ENCODE measurements at places on chromosomes 5 and 9.

- no peak for DNase-seq
Observed at GRCh38 chr5:126056352-126056751, 366.9 kb upstream of the GRAMD2B start.

DNA sequence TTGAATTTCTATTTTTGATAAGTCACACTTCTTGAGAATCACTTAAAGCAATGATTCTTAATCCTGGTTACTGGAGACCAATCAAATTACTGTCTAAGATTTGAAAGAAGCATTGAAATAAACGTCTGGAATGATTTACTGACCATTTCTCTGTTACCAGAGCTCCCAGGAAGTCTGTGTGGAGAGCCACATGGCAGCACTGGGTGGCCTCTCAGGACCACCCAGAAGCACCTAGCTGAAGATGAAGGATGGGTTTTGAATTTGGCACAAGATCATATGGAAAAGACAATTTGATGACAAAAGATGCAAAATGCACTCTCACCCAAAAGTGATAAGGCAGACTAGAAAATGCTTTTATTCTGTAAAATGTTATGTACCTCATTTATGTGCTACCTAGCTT lies 30.4 kb downstream of the IARS1 start:
- DNase-seq, result no peak

GRCh38 chr5:23437011-23437410 lies 70.4 kb upstream of the PRDM9 start:
- DNase-seq, result no peak

GRCh38 chr5:143554918-143555477 lies 151.5 kb upstream of the NR3C1 start:
- no peak for DNase-seq

GRCh38 chr5:128097781-128098180 lies 14.2 kb downstream of the SLC12A2 start:
- DNase-seq, result no peak

GRCh38 chr5:148817606-148818005 lies 8.8 kb upstream of the ADRB2 start:
- no peak for DNase-seq

DNA sequence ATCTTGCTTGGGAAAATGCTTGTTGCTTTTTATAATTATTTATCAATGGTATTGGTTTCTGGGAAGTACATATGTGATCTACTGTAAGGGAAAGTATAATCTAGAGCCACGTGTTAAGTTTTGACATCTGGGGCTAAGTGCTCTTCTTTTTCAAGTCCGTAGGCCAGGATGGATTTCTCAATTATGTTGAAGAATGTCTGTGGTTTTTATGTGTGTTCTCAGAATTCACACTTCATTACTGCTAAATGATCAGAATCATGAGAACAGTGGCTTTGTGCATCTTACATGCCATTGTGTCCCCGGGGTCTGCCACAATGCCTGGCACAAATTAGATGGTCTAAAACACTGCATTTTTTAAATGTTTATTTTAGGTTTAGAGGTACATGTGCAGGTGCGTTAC lies 14.5 kb upstream of the AUH start:
- peak; percentile 29 for DNase-seq

DNA sequence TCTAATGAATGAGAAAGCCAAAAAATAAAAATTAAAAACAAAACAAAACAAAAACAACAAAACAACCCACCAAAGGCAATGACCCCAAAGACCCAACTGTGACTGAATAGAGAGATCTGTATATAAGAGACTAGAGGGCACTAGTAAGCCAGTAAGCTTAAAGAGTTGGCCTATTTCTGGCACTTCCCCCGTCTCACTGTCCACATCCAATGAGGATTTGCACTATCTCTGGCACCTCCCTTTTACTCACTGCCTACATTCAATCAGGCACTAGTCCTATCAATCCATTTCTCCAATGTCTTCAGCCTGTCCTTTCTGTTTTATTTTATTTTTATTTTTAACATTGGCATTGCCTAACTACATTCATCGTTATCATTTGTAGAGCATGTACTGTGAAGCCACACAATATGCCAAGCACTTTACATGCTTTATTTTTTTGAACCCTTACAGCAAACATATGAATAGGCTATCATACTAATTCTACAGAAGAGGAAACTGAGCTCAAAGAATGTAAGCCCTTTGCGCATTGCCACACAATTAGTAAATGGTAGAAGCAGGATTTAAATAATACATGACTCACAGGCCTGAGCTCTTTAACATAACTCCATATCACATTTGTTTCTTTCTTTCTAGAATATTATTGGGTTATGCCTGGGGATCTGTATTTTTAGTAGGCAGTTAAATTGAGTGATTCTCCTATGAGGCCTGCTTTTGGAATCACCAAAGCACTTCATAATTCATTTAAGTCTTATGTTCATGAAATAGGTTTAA lies 70.0 kb downstream of the C6 start:
- DNase-seq, result no peak

GRCh38 chr5:143558048-143558447 lies 154.6 kb upstream of the NR3C1 start:
- DNase-seq, result peak; percentile 28

- no peak for DNase-seq
Observed at GRCh38 chr5:141672841-141673813, 8.9 kb downstream of the ARAP3 start.

DNA sequence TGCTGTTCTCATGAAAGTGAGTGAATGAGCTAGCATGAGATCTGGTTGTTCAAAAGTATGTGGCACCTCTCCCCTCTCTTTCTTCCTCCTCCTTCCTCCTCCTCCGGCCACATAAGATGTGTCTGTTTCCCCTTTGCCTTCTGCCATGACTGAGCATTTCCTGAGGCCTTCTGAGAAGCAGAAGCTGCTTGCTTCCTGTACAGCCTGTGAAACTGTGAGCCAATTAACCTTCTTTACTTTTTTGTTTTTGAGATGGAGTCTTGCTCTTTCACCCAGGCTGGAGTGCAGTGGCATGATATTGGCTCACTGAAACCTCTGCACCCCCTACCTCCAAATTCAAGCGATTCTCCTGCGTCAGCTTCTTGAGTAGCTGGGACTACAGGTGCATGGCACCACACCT lies 6.1 kb downstream of the S100Z start:
- DNase-seq, result peak; percentile 67

- no peak for DNase-seq
Observed at GRCh38 chr9:35714579-35715252, 17.3 kb downstream of the TLN1 start.

DNA sequence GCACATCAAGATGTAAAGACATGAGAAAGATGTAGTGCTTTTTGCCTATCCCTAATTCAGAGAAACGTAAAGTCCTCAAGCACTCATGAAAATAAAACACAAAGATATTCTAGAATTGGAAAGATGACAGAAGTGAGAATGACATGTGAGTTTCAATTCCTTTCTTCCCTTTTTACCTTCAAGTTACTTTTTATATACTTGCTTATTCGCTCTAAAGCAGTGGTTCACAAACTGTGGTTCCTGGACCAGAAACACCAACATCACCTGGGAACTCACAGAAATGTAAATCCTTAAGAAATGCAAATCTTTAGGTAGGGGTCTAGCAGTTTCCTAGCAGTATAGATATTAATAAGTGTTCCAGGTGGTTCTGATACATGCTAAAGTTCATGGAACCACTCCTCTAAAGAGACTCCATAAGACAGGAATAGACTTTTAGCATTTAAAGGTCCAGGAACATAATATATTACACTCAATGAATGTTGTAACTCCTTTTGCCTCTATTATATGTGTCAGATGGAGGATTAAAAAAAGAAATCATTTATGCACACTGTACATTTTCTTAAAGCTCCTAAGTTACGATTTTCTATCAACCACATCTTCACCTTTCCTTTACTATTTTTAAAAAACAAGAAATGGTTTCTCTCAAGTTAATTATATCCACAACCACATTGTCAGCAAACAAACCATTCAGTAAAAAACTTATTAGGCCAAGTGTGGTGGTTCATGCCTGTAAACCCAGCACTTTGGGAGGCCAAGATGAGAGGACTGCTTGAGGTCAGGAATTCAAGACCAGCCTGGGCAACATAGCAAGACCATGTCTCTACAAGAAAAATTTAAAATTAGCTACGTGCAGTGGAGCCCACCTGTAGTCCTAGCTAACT lies 39.9 kb downstream of the ERP44 start:
- no peak for DNase-seq

GRCh38 chr9:114313186-114313585 lies 9.7 kb upstream of the ORM1 start:
- no peak for DNase-seq

- no peak for DNase-seq
Observed at GRCh38 chr9:123662057-123662776, 267.7 kb downstream of the DENND1A start.

GRCh38 chr5:90957906-90958305 lies 399.3 kb downstream of the ADGRV1 start:
- no peak for DNase-seq

DNA sequence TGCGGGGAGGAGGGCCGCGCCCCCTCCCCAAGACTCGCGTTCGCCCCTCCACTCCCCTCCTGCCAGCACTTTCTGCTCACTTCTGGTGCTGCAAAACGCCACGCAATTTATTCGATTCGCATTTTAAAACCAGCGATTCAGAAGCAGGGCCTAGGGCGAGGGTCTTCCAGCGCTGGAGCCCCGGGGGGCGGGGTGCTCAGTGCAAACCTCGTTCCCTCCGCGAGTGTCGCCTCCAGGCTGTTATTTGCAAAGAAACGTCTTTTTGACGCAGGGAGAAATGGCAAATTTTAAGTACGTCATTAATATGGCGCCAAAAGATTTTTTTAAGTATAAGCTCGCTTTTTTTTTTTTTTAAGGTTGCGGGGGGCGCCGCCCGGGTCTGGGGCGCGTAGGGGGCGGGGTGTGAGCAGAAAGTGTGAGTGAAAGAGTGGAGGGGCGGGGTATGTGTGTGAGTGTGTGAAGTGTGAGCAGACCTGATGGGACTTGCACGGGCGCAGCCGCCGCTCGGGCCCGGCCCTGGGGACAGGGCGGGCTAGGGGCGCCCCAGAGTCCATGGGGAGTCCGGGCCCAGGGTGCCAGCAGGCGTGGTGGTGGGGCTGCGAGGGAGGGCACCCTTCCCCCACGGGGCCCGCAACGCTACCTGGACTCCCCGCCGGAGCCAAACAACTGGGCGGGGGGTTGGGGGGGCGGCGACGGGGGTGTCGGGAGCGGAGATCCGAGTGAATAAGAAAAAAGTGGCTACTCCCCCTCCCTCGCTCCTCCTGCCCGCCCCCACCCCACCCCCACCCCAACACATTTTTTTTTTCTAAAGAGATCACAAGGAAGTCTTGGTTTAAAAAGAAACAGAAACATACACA lies at the start of gene JADE2:
Gene JADE2, plus strand, starts transcription at position 845 of the 857 bp plus-strand sequence. CDS start 10,188 bp downstream, outside the sequence.
- peak; percentile 82 for DNase-seq

- no peak for DNase-seq
Observed at GRCh38 chr5:58370606-58371005, 89.3 kb downstream of the PLK2 start.

DNA sequence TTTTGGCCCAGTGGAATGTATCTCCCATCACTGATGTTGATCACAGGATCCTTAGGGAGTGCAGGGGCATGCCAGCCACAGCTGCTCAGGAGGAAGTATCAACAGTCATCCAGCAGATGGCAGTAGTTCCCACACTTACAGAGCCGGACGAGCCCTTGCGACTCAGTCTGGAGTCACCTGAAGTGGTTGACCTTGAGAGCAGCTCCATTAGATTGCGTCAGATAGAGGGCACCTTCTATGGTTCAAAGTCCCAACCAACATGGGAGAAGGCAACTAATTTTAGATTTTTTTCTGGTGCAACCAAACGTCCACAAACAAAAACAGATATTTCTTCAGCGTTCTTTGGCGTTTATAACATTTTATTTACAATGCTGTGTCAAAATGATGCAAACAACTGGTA lies 124.5 kb downstream of the EGFLAM start:
- DNase-seq, result peak; percentile 76

DNA sequence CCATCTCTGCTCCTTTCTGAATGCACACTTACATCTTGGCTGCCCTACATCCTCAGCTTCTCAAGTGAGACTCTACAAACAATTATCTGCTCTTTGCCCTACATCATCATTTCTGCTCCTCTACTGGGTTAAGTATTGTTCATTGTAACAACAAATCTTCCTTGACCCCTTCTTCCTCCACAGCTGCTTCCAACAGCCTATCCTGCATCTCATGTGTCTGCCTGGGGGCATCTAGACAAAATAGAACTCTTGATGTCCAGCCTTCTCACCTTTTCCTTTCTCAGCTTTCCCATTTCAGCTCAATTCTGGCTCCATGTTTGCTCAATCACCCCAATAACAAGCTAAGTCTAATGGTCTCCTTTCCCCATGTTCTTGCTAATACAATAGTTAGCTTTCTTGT lies 509.8 kb downstream of the DIRAS2 start:
- no peak for DNase-seq

- no peak for DNase-seq
Observed at GRCh38 chr5:59134471-59135163, 551.7 kb downstream of the RAB3C start.

DNA sequence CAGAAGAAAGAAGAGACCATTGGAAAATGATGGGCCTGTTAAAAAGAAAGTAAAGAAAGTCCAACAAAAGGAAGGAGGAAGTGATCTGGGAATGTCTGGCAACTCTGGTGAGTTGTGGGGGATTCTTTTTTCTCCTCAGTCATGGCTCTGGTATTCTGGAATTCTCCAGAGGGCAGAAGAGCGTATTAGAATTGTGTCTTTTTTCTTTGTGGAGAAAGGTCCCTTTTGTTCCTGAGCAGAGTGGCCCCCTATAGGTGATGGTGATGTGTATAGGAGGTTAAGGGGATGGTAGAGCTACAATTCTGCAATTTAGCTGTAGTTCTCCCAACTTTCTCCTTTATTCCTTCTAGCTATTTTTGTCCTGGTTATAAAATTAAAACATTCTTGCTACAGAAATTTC lies 1.6 kb upstream of the DHFR start:
- DNase-seq, result no peak

- no peak for DNase-seq
Observed at GRCh38 chr5:59592101-59592500, 301.4 kb downstream of the PDE4D start.

- DNase-seq, result no peak
Observed at GRCh38 chr5:89128092-89128491, 245.1 kb upstream of the MEF2C start.

DNA sequence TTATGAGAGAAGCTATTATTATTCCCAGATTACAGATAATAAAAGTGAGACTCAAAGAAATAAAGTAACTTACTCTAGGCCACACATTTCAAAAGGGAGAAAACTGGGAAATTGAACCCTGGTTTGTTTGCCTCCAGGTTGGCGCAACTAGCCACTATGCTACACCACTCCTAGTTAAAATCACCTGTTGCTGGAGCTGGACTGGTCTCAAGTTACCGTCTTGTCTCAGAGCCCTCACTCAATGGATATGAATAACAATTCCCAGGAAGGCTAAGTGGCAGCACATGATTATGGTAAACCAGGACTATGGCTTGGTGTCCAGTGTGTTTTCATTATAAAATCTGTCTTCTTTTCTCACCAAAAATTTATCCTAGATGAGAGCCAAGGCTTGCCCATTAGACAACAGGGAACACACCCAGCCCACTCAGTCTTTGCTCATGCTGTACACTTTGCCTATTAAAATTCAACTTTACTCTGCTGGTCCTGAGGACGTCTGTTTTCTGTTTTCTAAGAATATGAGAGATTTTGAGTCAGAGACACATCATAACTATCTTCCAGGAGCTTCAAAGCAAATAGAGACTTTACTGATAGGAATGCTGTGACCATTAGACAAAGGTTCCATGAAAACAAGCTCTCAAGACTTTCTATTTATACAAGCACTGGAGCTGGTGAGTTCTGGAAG lies 58.1 kb downstream of the ADRB2 start:
- no peak for DNase-seq
